ENCODE measurements at places on chromosomes 12 and 14.

DNA sequence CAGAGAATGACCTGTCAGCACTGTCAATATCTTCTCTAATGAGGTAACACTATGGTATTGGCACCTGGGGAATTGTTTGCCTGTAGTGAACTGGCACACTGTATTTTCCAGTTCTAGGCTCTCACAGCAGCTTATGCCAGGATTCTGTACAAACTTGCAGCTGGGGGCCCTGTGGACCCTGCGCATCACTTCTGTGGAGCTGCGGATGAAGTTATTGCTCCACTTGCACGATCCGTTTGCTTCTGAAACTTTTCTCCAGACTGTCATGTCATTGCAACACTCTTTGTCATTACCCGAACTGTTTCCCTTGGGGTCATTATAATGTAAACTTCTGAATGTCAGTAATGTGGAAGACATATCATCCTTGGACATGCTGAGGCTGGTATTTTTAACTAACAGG lies 3.9 kb downstream of the RNASE11 start:
- DNase-seq: no peak

- no peak for DNase-seq
These were observed 401.7 kb downstream of the TRHDE start for GRCh38 chr12:72673853-72674252.

- DNase-seq: no peak
These were observed 100.4 kb downstream of the IRF2BPL start for GRCh38 chr14:76927971-76928700.

- no peak for DNase-seq
These were observed 77.7 kb downstream of the SLC15A4 start for GRCh38 chr12:128745772-128746689.

DNA sequence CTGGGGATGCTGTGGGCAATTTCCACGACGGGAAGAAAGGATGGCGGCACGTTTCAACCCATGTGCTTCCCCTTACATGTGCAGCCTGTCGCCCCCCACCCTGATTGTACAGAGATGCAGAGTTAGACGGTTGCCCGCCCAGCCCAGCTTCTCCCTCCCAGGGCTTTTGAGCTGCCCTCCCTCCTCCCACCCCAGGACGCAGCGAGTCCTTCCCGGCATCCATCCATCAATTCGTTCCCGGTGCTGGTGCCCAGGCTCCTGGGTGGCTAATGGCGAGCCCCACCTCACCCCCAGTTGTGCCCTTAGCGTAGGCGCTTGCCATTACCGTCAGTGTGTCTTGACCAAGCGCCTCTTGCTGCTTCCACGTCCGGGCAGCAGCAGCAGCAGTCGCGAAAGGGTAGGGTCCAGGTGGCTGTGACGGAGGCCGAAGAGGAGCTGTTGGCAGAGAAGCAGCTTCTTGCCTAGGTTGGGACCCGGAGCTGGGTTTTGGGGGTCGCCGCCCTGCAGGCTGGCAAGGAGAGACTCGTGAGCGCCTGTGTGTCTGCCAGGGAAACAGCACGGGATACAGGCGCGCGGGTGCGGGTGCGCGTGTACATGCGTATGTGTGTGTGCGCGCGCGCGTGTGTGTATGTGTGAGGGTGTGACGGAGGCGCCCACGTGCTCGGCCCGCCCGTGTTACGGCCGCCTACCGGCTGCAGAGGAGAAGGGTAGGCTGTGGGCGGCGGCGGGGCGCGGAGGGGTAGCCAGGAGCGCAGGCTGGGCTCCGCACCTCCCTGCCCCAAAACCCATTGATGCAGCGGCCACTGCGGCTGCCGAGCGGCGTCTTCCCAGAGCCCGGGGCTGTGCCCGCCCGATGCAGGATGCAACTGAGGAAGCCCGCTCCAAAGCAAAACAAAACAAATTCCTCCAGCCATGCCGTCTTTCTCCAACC lies at the start of gene SLC6A15:
SLC6A15 (minus strand) TSS at position 602 of the 931 bp plus-strand sequence. CDS start 20,679 bp downstream, outside the sequence.
- DNase-seq: peak; percentile 97

GRCh38 chr14:87405563-87405962 lies 587.4 kb downstream of the GALC start:
- DNase-seq: no peak

DNA sequence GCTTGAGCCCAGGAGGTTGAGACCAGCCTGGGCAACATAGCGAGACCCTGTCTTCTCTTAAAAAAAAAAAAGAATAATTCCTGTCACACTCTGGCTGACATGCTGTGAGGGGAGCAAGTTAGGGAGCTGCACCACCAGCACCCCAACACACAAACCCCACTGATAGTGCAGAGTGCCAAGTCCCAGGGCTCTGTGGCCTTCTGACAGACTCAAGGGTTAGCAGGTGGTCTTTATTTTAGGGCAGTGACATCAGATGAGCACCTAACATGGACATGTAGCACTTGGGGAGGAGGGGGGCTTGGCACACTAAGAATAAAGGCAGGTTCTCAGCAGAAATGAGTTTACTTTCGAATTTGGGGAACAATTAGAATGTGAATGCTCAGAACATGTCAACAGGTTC lies 6.8 kb downstream of the USP5 start:
- DNase-seq: no peak

- peak; percentile 96 for DNase-seq
These were observed 9.3 kb downstream of the STAC3 start for GRCh38 chr12:57241402-57242310.

DNA sequence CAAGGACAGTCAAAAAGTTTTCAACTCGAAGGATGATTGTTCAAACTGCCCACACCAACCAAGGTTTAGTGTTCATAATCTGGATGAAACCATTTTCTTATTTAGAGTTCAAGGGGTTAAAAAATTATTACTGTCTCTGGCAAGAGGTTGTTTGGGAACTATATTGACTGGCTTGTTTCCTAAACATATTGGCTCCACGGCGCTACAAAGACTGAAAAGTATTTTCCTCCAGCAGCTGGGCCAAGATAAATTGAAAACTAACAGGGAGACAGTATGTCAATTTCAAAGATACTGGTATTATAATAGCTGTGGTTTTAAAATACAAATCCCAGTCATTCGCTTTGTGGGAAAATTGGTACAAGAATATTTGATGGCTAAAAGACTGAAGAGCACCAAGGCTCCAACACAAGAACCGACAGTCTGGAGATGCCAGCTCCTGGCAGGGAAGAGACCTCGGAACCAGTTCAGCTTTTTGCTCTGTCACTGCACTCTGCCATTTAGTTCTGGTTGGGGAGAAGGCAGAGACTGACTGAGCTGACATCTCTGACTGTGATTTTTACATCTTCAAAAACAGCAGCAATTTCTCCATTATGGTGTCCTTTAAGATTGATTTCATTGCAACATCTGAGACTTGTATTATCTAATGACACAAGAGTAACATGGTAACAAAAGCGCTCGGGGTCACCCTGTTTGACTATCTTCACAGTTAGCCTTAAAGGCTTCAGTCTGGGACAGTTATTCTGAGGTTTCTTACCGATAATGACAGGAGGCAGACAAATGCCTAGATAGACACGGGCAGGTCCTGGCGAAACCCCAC lies 62.0 kb downstream of the ST8SIA1 start:
- DNase-seq: no peak

GRCh38 chr12:125340791-125341190 lies 275.6 kb downstream of the AACS start:
- no peak for DNase-seq

DNA sequence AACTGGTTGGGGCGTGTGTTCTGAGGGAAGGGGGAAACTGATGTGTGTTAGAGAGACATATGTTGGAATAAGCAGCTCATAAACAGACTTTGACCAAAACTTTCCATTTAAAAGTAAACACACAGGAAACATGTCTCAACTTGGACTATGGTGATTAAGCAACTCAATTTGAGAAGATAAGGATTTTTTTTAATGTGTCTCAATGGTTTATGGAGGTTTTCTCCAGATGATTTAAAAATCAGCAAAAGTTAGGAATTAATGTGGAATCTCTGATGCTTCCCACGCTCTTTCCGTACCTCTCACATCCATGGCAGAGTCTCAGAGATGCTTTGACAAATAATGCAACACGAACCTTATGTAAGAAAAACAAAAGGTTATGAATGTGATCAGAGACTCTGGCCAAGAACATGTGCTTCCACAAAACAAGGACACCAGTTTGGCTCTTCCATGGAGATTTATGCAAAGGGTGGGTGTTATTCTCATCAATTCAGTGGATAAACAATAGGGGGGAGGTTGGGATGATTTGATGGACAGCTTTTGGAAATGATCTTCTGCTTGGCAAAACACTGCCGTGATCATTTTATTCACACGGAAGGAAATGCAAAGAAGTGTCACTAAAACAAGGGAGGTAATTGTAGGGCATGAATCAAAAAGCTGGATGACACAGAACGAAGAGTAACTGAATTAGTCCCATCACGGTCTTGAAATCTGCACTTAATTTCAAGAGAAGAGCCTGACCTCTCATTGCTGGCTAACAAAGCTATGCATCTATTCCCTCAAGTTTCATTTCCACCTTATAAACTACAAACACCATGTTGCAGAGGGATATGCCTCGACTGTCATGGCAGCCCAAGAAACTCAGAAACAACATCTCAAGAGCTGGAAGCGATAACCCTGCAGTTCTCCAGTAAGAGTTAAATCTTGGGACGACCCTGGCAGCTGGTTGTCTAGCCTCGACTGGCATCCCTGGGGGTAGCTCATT lies 76.5 kb downstream of the FOXN3 start:
- no peak for DNase-seq

Data from NCI-H82 (cell line).